ENCODE measurements at places on chromosomes 2 and 18.

- peaks cover 20% of the 10 kb centered on the region for H3K27me3 ChIP-seq
- peaks cover 5% of the 10 kb centered on the region for H3K36me3 ChIP-seq
- H3K4me1 ChIP-seq, result peaks cover 37% of the 10 kb centered on the region
- H3K4me3 ChIP-seq, result no peak overlapping the region
These were observed 256.6 kb upstream of the CTAGE1 start for GRCh38 chr18:22674272-22674671.

- H3K36me3 ChIP-seq, result peaks cover 13% of the 10 kb centered on the region
- H3K27me3 ChIP-seq, result no peaks in the 10 kb centered on the region
- H3K27ac ChIP-seq, result peak overlapping the region; percentile 44
- no peak for DNase-seq
These were observed 125.9 kb downstream of the ANTXR1 start for GRCh38 chr2:69138793-69139459.

DNA sequence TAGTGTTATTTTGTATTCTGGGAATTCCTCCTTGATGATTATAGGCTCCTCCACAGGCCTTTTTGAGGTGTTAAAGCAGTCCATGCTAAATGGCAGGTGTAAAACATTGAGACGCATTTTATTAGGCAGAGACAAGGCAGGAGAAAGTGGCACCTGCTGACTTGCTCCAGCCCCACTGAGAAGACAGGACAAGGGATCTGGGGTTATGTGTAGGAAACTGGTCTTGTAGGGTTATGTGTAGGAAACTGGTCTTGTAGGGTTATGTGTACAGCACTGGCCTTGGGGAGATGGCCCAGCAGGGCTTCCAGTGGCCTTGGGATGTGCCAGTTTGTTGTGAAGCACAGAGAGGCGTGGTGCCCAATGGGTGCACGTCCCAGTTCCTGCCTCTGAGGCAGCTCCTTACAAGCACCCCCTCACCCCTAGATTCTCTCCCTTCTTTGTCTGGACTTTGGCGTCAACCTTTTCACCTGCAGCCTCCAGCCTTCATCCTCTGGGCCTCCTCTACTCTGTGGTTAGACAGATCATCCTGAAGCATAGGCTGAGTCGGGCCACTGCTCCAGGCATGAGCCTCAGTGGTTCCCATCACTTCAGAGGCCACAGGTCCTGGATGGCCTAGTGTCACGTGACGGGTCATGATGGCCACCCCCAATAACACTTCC is 921 bp upstream of the FABP1 start:
- no peak overlapping the region for H3K4me3 ChIP-seq
- no peak for DNase-seq

- DNase-seq, result no peak
- H3K4me3 ChIP-seq, result no peak overlapping the region
- no peaks in the 10 kb centered on the region for H3K4me1 ChIP-seq
- H3K27ac ChIP-seq, result no peak overlapping the region
- H3K27me3 ChIP-seq, result peaks cover 20% of the 10 kb centered on the region
- H3K36me3 ChIP-seq, result no peaks in the 10 kb centered on the region
These were observed 11.1 kb upstream of the CYS1 start for GRCh38 chr2:10091182-10091888.

- H3K4me1 ChIP-seq, result peaks cover 5% of the 10 kb centered on the region
- H3K27me3 ChIP-seq, result peaks cover 4% of the 10 kb centered on the region
- no peak for DNase-seq
- no peaks in the 10 kb centered on the region for H3K36me3 ChIP-seq
These were observed 118.4 kb downstream of the FAM124B start for GRCh38 chr2:224283466-224283965.

DNA sequence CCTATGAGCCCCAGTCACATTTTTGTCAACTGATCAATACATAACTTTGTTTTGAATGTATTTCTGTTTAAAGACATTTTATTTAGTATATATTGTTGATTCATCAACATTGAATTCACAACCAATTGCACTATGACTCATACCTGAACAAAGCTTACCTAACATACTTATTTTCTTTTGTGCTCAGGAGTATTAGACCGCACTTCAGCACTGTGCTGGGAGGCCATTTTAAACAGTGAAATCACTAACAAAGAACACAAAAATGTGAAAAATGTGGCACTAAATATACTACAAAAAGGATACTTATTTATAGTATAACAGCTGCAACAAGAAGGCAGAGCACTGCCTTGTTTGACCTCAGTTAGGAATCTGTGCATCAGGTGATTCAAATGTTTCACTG is 12.4 kb upstream of the IFIH1 start:
- DNase-seq, result no peak
- H3K27me3 ChIP-seq, result peaks cover 2% of the 10 kb centered on the region
- H3K4me1 ChIP-seq, result no peaks in the 10 kb centered on the region
- H3K4me3 ChIP-seq, result no peak overlapping the region
- no peak overlapping the region for H3K27ac ChIP-seq
- no peaks in the 10 kb centered on the region for H3K36me3 ChIP-seq

GRCh38 chr2:181393472-181393871 is 63.7 kb upstream of the ITGA4 start:
- H3K36me3 ChIP-seq, result no peaks in the 10 kb centered on the region
- peaks cover 8% of the 10 kb centered on the region for H3K4me1 ChIP-seq
- DNase-seq, result no peak

- H3K4me1 ChIP-seq, result peaks cover 37% of the 10 kb centered on the region
- no peaks in the 10 kb centered on the region for H3K36me3 ChIP-seq
- no peaks in the 10 kb centered on the region for H3K27me3 ChIP-seq
These were observed 410 bp upstream of the TGIF1 start for GRCh38 chr18:3449512-3450011.

DNA sequence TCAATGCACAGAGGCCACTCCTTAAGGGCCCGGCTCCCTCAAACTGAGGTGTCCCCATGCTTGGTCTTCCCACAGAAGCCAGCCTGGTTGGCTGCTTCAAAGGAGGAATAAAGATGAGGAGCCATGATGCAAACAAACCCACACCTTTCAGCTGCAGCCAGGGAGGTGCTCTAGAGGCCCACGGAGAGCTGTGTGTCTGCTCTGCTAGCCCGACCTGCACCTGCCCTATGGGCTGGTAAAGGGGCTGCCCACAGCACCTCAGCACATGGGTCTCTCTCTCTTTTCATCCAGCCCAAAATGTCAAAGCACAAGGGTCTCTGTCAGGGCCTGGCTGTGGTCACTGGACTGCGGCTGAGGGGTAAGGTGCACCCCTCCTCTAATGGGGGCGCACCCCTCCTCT is 132.1 kb downstream of the MSH2 start:
- no peaks in the 10 kb centered on the region for H3K27me3 ChIP-seq
- no peaks in the 10 kb centered on the region for H3K36me3 ChIP-seq
- no peak overlapping the region for H3K4me3 ChIP-seq
- peaks cover 3% of the 10 kb centered on the region for H3K4me1 ChIP-seq
- no peak overlapping the region for H3K27ac ChIP-seq

DNA sequence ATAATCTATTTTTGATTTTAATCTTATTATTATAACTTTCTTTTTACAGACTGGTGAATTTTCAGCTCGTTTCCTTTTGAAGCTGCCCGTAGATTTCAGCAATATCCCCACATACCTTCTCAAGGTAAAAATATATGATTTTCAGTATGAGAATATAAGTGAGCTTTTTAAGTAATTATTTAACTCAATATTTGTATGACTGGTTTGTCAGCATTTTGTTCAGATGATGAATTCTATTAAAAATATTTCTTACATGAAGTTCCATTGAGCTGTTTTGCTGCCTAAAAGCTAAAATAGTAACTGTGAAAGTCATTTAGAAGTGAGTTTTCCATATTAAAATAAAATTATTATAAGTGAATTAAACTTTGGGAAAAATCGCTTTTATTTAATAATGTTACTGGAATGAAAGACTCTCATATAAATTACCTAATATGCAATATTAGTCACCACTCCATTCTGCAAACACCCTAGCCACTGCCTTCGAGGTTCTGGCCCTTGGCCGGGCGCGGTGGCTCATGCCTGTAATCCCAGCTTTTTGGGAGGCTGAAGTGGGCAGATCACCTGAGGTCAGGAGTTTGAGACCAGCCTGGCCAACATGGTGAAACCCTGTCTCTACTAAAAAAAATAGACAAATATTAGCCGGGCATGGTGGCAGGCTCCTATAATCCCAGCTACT is 155.3 kb downstream of the BABAM2 start:
- no peak for DNase-seq
- H3K4me1 ChIP-seq, result peaks cover 12% of the 10 kb centered on the region
- no peaks in the 10 kb centered on the region for H3K36me3 ChIP-seq
- H3K27ac ChIP-seq, result no peak overlapping the region

DNA sequence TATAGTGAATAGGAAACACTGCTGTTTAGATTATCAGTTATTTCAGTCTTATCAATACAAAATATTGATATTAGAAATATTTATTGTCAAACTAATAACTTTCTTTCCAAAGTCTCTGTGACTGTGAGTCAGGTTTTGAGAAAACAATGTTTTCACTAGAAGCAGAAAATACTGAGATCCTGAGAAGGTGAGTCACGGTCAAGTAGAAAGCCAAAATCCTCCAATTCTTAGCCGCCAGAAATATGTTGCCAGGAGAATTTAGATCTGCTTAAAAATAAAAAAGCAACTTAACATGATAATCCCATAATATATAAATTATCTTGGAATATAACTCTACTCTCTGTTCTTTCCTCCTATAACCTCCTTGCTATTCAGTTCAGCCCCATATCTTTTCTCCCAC is 181.9 kb upstream of the NRXN1 start:
- H3K4me1 ChIP-seq, result peaks cover 1% of the 10 kb centered on the region
- no peak overlapping the region for H3K27ac ChIP-seq
- DNase-seq, result no peak
- no peaks in the 10 kb centered on the region for H3K27me3 ChIP-seq
- no peaks in the 10 kb centered on the region for H3K36me3 ChIP-seq
- no peak overlapping the region for H3K4me3 ChIP-seq

DNA sequence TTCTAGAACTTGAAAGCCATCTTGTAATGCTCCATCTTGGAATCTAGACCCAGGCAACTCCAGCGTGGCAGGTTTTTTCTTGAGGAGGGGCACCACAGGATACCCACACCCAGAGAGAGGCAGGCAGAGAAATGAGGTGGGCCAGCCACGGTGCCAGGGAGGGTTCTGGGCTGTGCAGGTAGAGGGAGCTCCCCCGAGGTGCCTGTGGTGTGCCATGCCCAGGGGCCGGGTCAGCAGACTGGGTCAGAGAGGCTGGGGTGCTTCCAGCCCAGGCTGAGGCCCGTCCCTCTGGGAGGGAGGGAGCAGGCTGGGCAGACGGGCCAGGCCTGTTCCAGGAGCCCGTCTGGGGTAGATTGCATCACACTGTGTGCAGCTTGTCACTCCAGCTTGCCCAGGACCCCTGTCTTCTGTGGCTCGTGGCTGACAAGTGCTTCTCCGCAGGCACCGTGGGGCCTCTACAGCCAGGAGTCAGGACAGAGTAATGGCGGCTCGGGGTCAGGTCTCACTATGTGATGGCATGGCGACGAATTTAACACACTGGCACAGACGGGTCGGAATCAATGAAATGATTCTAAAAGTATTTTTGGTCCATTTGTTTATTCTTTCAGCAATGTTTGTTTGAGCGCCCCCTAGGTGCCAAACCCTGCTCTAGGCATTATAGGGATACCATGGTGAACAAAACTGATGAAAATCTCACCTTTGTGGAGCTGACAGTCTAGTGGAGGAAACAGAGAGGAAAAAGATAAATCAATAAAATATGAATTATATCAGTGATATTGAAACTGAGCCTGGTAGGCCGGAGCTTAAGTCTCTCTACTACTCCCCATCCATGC is 144.0 kb downstream of the ACOXL start:
- H3K4me1 ChIP-seq, result peaks cover 1% of the 10 kb centered on the region
- no peak overlapping the region for H3K4me3 ChIP-seq
- DNase-seq, result no peak
- H3K27me3 ChIP-seq, result peaks cover 5% of the 10 kb centered on the region
